Cortex of kidney (tissue), 1 donor: ENCODE measurements at places on chromosomes 5 and 9.

GRCh38 chr5:81391-82021 is 10.5 kb upstream of the PLEKHG4B start:
- DNase-seq = no peak

GRCh38 chr5:64958757-64959391 is 190.1 kb downstream of the CWC27 start:
- DNase-seq = no peak

- no peak for DNase-seq
Observed at GRCh38 chr5:43658509-43658908, 55.5 kb downstream of the NNT start.

DNA sequence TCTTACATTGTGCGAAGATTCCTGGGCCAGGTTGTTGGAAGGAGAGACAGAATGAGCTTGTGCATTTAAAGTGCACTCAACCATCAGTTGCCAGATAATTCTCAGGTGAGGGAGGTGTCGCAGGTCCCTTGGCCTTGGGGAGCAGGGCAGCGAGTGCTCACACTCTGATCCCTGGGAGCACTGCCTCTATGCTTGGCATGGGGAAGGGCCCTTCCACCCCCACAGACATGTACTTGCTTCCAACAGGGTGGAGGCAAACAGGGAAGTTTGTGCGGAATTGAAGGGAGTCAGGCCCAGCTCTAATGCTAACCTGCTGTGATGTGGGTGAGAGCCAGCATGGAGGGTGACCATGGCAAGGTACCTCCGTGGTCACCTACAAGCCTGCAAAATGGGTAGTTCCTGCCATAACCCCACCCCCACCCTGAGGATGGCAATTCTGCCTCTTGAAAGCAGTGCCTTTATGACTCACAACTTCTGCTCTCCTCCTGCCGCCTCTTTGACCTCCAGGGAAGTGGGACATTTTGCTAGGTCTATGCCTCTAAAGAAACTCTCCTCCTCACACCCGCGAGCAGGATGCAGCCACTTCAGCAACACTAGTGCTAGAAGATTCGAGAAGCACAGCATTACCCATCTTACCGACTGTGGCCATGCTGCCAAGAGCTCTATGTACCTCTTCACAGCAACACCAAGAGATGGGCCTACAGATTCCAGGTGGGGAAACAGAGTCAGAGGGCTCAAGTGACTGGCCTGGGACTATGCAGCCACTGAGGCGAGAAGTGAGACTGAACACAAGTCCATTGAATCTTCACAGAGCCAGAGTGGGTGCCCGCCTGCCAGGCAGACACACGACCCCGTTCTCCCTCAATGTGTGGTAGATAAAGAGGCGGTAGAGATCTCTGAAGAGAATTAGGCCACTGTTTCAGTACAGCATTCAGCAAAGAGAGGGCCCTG is 22.1 kb upstream of the SLC25A51 start:
- no peak for DNase-seq

DNA sequence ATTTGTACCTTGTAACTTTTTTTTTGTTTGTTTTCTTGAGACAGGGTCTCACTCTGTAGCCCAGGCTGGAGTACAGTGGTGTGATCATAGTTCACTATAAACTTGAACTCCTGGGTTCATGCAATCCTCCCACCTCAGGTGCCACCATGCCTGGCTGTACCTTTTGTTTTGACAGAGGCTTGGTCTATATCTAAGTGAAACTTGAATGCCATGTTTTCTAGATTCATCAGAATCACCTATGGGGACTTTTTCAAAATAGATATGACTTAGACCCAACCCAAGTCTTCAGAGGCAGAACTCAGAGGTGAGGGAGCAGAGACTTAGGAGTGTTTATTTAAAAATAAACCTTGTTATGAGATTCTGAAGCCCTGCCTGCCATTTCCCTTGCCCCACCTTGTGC is 128.4 kb downstream of the PTTG1 start:
- no peak for DNase-seq

DNA sequence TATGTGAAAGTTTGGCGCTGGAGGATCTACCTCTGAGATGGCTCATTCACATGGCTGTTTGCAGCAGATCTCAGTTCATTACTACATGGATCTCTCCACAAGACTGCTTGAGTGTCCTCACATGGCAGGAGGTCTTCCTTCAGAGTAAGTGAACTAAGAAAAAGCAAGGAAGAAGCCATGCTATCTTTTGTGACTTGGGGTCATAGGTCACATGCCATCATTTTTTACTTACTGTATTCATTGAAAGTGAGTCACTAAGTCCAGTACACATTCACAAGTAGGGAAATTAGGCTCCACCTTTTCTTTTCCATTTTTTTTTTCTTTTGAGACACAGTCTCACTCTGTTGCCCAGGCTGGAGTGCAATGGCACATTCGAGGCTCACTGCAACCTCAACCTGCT is 8.7 kb upstream of the CDKN2AIPNL start:
- no peak for DNase-seq

DNA sequence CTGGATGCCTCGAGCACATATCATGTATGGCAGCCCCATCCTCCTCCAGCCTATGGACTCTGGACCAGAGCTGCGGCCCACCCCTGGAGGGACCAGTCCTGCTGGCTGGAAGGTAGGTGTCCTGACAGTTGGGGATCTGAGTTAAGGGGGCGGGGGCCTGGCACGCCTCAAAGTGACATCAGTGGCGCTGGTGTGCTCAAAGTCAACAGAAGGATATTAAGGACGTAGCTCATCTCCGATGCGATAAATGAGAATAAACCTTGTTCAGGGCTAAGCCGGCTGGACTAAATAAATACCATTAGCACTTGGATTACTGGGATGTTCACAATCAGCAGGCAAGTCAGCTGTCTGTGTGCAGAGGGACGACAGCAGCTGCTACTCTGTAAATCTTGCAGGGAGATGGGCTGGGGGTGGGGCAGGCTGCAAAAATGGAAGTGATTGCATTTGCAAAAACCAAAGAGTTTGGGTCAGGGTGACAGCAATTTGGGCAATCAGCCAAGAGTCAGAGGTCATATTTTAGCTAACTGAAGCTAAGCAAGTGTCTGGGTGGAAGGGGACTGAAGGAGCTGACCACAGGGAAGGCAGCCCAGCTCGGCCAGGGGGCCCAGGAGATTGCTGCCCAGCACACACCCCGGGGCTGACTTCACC is 80.0 kb upstream of the LRRTM2 start:
- no peak for DNase-seq

- no peak for DNase-seq
Observed at GRCh38 chr5:59245198-59245597, 648.3 kb downstream of the PDE4D start.

GRCh38 chr5:31531543-31531887 is 378 bp downstream of the DROSHA start:
- DNase-seq = no peak

- no peak for DNase-seq
Observed at GRCh38 chr5:72394688-72395087, 74.5 kb downstream of the PTCD2 start.

DNA sequence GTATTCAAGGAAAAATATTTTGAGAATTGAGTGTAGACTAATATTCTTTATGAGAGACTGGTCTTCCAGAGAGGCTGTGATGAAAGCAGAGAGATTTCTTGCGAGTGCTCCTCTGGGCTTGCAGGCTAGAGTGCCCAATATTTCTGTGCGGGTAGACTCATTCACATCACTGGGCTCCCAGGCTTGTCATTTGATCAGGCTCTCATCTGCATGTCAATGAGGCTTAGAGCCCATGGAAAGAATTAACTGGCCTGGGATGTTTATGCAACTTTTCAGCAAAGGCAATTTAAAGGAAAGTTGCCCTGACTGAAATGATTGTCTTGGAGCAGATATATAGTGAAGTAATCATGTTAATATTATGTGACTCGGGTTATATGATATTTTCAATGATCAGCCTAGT is 42.3 kb downstream of the SNCAIP start:
- no peak for DNase-seq

GRCh38 chr5:180860887-180861822 is at the start of gene ZFP62:
Gene ZFP62, minus strand, starts transcription at chr5:180861276. Its CDS starts 57 bp downstream, at chr5:180861219.
- DNase-seq = peak; percentile 24

GRCh38 chr9:99004717-99005460 is 61.2 kb downstream of the COL15A1 start:
- DNase-seq = no peak
